CD4-positive, alpha-beta T cell (primary cell): ENCODE measurements at places on chromosomes 11 and 22.

DNA sequence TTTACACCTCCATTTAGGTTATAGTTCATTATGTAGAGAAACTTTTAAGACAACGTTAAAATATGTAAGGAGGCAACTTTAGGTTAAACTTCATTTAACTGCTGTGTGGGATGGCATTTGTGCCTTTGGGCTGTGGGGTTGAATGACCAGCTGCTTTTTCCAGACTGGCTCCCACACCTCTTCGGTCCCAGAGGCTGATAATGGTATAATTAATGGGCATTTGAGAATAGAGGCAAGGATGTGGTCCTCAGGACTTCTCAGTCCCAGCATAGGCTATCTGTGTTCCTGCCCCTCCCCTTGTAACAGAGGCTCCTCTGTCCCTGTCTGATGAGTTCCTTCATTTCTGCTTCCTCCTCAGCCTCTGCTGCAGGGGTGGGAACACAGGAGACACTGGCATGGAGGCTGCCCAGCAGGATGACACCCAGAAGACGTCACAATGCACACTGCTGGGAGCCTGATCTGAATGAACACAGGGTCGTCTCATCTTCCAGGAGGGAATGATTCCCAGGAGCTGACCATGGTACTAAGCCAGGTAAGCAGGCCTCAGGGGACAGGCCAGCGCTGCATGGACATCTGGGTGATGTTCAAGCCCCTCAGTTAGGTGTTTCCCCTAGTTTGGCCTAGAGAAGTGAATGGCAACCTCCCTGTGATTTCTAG, 17.1 kb upstream of the GNAZ start:
- no peak for DNase-seq

GRCh38 chr11:66542362-66542761, 3.5 kb downstream of the ZDHHC24 start:
- no peak for DNase-seq

- no peak for DNase-seq
These were observed 54.6 kb downstream of the SLC36A4 start for GRCh38 chr11:93143186-93143585.

DNA sequence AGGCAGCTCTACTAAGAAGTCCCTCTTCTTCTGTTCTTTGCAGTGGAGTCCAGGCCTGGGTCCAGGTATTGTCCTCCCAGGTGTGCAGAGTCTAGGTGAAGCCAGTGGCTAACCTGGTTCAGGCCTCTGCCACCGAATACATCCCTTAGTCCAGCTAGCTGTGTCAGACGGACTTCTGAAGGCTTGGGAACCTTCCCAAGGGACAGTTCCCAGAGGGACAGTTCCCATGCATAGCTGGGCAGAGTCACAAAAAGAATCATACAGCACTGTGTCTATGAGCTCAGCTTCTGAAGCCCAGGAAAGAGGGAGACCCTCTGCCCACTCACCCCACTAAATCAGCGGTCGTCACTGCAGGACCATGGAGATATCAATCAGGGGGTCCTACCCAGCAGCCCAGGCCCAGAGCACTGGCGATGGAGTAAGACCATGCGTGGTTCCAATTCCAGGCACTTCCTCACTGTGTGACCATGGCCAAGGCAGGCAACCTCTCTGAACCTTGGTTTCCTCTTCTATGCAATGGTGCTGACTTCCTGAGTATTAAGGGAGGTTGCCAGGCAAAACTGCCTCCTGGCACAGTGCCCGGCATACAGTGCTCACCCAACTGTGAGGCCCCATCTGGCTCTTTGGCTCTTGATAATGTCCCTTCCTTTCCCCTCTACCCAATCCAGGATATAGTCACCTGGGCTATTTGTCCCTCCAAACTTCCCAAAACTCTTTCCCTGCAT, 3.4 kb downstream of the MS4A10 start:
- DNase-seq, result no peak

GRCh38 chr22:25623310-25623734, 58.8 kb downstream of the GRK3 start:
- DNase-seq, result no peak

DNA sequence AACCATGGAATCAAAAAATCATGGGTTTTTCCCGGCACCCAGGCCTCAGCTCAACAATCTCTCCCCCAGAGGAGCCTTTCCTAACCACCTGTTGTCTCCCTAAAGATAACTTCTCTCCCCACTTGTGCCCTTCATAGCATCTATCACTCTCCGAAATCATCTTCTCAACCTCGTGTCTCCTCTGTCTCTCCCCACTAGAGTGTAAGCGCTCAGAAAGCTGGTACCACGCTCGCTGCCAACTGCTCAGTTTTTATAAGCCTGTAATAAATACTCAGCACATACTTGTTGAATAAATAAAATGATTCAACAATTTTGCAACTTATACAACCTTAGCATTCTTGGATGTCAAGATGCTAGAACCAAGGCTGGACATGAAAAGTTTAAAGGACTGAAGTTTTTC, 185.2 kb downstream of the BCR start:
- no peak for DNase-seq
